Sciatic nerve (tissue), 2 donors: ENCODE measurements at places on chromosomes 11 and 22.
A peak's percentile ranks its signal among the peaks of the same experiment; 100 is the strongest.

DNA sequence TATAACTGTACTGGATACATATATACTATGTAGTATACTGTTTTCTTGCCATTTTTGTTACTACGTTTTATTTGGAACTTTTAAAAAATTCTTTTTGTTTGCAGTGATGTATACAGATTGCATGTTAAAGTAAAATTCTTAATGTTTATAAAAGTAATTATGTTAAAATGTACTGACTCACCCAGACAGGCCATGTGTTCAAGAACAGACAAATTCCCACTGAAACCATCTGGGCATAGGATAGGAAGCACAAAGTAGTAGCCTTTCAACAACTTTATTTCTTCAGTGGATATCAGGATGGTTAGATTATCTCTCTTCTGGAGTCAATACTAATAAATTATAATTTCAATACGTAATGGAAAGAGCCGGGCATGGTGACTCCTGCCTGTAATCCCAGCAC lies 19.8 kb downstream of the PRMT3 start:
- no peak for DNase-seq

- DNase-seq: no peak
These were observed 177.5 kb upstream of the TMEM45B start for GRCh38 chr11:129637983-129638776.

DNA sequence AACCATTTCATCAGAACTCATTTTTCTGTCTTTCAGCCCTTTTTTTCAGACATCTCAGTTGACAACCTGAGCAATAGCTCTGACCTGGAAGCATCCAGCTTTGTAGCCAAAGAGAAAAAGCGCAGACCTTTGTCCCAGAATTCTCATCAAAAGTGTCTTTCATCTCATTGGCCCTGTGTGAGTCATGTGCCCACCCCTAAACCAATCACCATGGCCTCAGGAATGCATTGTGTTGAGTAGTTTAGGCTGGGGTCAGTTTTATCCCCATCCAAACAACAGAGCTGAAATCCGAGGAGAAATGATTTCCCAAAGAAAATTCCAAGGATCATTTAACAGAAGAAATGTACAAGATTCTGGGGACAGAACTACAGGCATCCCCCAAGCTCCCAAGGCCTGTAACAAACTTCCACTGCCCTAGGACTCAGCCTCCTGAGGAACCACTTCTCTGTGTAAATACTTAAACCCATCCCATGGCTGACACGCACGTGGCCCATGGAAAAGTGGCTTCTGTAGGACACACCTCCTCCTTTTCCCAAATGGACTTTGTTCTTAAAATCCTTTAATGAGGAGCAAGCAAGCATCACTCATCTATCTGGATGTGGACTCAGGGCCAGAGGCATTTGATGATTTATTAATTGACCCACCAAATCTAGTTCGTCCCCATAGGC lies 429.0 kb downstream of the SOX6 start:
- DNase-seq: peak; percentile 12

DNA sequence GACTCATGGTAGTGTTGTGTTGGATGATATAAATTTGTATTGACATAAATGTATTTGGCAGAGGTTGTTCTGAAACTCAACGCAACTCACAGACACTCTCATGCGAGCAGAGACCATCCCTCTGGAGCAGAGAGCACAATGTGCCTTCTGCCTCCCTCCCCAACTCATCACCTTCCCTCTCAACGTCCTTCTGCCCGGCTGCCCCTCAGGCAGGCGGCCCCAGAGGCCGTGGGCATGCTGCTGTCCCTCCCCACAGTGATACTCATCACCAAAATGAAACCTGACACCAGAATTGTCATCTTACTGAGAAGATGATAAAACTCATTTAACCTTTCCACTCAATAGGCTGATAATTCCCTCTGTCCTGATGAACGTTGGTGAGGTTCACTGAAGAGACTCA lies 260.6 kb downstream of the ETS1 start:
- no peak for DNase-seq

DNA sequence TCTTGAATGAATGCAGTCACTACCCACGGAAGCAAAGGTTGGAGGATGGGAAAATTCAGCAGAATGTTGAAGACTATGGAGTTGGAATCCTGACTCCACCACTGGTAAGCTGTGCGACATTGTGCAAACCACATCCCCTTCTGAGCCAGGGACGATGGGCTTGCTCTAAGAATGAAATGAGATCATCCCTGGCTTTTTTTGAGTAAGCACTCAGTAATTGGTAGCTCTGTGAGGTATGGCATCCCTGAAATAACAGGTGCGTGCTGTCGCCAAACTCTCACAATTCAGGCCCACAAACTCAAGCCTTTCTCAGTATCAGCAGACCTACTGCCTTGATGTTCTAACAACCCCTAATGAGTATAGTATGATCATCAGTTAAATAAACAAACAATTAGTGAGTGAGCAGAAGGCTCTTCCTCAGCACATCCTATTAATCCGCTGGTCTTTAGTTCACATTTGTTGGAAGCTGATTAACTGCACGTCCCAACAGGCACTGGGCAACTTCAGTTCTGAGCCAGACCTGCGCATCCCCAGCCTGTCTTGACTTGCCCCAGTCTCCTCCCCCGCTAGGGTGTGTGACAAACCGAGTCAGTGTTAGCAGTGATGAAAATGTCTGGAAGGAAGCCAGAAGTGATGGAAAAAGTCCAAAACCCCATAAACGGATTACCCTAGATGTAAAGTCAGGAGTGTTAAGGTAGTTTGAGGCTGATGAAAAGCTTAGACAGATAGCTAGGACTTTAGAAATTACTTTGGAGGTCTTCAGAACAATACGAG lies 235.5 kb downstream of the GRIK4 start:
- no peak for DNase-seq

DNA sequence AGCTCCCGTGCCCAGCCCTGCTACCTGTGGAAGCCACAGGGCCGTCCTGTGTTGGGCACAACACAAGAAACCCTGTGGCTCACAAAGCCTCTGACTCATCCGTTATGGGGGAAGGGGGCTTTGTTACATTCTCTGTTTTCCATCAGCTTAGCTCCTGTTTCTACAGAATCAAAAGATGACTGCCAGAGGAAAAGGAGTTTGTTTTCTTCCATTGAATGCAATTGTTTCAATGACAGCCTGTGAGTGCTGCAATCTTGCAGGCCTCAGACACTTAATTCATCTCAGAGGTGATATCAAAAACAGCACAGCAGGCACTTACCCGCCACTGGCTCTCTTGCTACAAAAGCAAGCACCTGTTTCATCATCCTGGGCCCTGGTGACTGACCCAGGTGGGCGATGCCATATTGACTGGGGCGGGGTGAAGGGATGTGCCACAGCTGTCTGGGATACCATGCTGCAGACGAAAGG lies 194.3 kb downstream of the OPCML start:
- no peak for DNase-seq

DNA sequence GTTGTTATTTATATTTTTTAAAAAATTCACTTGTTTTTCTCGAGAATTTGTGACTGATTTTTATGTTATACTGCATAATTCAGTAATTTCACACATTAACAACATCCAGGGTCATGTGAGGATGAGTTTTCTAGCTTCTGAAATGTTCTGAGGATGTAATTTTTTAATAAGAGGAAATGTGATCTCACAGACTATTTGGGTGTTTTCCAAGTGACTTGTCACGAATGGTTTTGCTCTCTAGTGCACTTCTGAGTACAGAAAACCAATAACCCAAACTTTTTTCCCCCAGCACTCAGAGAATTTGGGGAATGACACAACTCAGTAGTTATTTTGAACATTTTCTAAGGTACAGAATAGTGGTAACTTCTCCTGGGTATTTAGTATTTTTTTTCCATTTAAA lies 821.1 kb upstream of the ARHGAP42 start:
- no peak for DNase-seq

- no peak for DNase-seq
These were observed 25.8 kb upstream of the IL10RA start for GRCh38 chr11:117960406-117960805.

GRCh38 chr11:76885390-76886097 lies 24.8 kb downstream of the ACER3 start:
- no peak for DNase-seq

DNA sequence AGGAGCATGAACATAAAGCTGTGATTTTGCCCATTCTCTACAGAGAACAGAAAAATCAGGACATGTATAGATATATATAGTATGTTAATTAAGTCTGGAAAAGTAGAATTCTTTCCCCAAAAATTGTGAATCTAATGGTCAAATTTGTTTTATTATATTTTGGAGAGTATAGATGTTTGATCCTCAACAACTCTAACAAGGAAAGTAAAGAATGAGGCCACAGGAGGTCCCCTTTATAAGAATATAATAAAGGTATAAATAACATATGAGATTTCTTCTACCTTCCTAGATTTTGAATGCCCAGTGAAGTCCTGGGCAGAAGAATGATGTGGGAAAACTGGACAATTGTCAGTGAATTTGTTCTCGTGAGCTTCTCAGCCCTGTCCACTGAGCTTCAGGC lies at the start of gene OR10A4:
Gene OR10A4, plus strand, starts transcription at position 301 of the 400 bp plus-strand sequence. Its CDS starts 23 bp downstream, at position 324.
- DNase-seq: no peak

GRCh38 chr11:721741-722345 lies 15.8 kb downstream of the EPS8L2 start:
- DNase-seq: peak; percentile 67

GRCh38 chr11:63612181-63612580 lies 2.1 kb downstream of the PLAAT3 start:
- DNase-seq: no peak

GRCh38 chr22:49450498-49450897 lies 377.2 kb downstream of the BRD1 start:
- DNase-seq: no peak

- peak; percentile 71 for DNase-seq
These were observed 82.7 kb upstream of the LINC01488 start for GRCh38 chr11:69398529-69399492.

DNA sequence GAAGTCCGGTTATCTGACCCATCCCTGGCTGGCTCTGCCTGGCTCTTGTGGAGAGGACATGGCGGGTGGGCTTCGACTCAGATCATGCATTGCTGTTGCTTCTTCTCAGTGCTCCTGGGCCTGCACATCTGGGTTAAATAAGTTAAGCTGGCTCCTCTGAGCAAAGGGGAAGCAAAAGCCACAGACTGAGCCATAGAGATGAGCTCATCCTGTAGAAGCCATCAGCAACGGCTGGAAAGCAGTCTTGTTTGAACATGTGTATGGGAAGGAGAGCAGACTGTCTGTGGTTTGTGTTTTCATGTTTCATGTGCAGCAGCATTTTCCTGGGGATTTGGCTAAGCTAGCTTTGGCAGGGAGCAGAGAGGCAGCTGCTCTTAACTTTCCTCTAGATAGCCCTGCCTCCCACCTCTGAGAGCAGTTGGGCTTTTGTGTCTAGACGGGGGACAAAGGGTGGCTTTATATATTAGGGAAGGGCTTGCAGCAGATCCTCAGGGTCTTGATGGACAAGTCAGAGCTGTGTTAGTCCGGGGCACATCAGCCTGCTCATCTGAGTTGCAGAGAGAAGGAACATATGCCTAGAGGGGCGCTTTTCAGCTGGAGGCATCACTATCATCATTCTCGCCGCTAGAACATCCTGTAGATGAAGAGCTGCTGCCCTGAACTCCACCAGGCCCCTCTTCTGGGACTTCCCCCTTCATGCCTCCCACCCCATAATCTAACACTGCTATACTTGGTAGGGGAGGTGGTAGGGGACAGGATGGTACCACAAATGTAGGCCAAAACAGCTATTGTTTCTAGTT lies 14.9 kb downstream of the DCPS start:
- no peak for DNase-seq

- DNase-seq: peak; percentile 75
These were observed 340.7 kb downstream of the LARGE1 start for GRCh38 chr22:33579448-33580093.

GRCh38 chr11:442611-443081 lies 835 bp upstream of the ANO9 start:
- no peak for DNase-seq

DNA sequence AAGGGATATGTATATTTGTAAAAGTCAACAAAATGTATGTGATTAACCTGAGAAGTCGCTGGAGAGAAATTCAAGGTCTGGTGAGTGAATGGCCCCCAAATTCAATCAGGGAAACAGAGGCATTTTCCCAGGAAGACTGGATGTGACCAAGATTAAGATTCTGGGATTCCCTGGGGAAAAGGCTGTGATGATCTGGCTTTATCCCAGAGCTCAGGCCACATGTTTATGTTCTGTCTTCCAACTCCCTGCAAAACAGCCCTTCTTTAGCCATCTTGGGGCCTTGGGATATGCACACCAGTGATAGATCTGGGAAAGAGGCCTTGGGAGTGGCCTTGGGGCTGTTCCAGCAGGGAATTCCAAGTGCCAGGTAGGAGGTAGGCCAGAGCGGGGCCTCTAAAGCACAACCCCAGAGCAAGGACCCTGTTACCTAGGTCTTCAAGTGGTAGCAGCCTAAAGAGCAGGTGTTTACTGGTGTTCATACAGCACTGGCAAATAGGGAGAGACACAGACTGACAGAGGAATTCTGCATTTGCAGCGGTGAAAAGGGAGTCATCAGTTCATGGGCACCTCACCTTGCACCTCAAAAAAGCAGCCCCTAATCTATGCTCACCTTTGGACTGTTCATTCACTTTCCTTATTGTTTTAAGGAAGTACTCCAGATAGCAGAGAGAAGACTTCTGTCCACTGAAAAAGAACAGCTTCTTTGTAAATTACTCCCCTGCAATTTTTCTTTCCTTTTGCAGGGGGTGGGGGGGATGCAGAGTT lies 312.4 kb downstream of the BUD13 start:
- no peak for DNase-seq

GRCh38 chr11:27028561-27028965 lies 12.1 kb upstream of the BBOX1 start:
- DNase-seq: no peak

- DNase-seq: no peak
These were observed 1132.1 kb upstream of the CNTN5 start for GRCh38 chr11:97888641-97889040.

- no peak for DNase-seq
These were observed 44.3 kb upstream of the CD82 start for GRCh38 chr11:44521148-44521547.

GRCh38 chr11:128517451-128518230 lies 69.7 kb downstream of the ETS1 start:
- DNase-seq: no peak

DNA sequence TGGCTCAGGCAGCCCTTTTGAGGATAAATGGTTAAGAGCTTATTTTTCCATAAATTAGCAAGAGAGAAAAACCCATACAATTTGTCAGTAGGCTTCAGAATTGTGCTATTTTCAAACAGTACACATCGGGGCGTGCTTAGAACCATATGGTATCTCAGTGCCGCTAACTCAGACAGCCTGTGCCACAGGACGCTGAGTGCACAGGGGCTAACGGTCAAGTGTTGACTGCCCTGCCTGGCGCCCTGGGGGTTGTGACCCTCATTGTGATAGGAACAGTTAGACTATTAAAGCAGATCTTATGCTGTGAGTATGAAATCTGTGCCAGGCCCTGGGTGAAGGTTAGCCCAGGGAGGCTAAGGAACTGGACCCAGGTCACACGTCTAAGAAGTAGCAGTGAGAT lies 1519.7 kb downstream of the BRD1 start:
- no peak for DNase-seq
